Activated T-cell treated with anti-CD3 and anti-CD28 coated beads, Interleukin-2, amount 50 U/mL, for 1 hour (primary cell): ENCODE measurements at places on chromosomes 5 and 9.
A peak's percentile ranks its signal among the peaks of the same experiment; 100 is the strongest.

- no peak for DNase-seq
Observed at GRCh38 chr5:57903458-57903857, 420.8 kb upstream of the ACTBL2 start.

DNA sequence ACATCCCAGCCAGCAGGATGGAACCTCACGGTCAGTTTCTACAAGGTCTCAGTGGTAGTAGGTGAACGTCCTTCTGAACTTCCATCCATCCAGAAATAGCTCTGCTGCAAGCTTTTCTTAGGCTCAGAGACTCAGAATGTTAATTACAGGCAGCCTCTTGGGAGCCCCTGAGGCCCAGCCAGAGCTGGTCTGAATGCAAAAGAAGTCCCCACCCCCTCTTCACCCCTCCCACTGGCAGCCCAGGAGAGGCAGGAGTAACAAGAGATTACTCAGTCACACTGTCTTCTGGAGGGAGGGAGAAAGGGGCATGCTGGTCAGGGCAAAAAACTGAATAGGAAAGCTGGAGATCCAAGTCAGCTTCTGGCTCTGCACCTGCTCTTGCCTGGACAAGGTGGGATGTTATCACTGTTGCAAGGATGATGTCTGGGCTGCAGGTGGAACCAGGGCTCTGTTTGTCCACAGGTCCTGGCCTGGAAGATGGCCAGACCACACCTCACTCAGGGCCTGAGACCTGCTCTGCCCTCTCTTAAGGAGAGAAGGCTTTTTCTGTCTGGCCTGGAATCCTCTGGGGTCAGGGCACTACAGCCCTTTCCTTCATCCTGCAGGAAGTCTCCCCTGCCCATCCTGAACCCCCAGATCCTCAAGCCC, 9.1 kb downstream of the ENHO start:
- DNase-seq: no peak

- DNase-seq: no peak
Observed at GRCh38 chr9:124357721-124358361, 57.4 kb downstream of the PSMB7 start.

- DNase-seq: no peak
Observed at GRCh38 chr9:108919517-108919916, 14.4 kb downstream of the ELP1 start.

DNA sequence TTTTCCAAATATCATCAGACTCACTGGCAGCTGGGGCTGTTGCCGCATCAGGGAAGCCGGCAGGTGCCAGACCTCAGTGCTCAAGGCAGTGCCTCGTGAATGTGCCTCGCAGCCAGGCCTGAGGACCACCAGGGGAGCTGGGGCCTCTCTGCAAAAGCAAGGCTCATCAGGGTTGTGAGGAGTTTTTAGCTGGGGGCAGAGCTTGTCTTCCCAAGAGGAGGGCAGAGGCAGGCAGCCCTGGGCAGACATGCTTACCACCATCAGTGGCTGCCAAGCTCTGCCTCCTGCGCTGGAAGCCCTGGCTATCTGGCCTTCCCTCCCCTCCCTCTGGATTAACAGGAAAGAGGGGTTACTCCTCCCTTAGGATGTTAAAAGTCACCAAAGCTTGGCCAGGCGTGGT, 8.8 kb upstream of the TBC1D9B start:
- no peak for DNase-seq

DNA sequence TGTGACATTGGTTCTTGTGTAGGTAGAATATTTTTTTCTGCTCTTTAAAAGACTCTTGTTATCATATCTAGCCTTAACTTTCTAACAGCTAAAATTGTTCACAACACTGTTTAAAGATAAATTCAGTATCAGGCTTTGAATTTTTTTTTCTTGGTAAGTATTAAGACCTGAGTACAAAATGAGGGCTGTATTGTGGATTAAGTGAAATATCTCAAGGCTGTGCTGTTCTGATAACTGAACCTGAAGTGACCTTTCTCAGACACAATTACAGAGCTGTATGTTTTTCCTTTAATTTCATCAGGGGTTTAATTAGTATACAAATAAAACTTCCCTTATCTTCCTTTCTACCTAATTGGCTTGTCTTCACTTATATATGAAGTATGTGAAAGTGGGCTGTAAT, 290.5 kb downstream of the CCDC171 start:
- no peak for DNase-seq

DNA sequence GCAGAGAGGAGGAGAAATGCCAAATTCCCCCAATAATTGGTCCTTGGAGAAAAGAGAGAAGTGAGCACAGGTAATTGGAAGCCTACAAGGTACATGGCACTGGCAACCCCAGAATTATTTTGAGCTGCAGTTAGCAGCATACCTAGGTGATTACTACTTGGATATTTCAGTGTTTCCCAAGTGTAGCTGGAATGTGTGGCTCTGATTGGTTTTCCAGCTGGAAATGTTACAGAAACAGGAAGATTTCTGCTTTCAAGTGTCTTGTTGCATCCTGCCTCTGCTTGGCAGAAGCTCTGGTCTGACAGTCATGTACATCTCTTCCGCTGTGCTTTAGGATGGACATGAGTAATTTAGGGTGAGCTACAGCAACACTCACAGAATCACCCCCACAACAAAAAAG, 262.1 kb downstream of the ENC1 start:
- no peak for DNase-seq

DNA sequence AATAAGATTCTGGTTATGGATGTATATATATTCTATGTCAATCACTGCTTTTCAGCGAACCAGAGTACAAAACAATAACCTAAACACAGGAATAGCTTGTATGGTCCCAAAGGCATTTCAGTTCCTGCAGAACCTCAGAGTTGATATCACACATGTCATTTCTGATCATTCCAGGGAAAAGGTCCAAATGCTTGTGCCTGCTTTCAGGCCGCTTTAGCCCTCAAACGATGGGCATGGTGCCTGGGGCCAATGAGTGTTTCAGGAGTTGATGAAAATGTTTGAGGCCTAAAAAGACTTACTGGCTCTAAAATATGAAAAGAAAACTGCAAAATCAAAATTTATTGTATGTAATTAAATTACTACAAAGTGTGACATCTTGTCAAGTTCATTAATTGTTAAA, 22.8 kb downstream of the ANGPTL2 start:
- DNase-seq: no peak

GRCh38 chr9:18543406-18544192, 69.6 kb downstream of the ADAMTSL1 start:
- DNase-seq: no peak

- no peak for DNase-seq
Observed at GRCh38 chr5:31692561-31693221, 53.8 kb downstream of the PDZD2 start.

- DNase-seq: no peak
Observed at GRCh38 chr9:110128664-110129329, 79.2 kb downstream of the C9orf152 start.

DNA sequence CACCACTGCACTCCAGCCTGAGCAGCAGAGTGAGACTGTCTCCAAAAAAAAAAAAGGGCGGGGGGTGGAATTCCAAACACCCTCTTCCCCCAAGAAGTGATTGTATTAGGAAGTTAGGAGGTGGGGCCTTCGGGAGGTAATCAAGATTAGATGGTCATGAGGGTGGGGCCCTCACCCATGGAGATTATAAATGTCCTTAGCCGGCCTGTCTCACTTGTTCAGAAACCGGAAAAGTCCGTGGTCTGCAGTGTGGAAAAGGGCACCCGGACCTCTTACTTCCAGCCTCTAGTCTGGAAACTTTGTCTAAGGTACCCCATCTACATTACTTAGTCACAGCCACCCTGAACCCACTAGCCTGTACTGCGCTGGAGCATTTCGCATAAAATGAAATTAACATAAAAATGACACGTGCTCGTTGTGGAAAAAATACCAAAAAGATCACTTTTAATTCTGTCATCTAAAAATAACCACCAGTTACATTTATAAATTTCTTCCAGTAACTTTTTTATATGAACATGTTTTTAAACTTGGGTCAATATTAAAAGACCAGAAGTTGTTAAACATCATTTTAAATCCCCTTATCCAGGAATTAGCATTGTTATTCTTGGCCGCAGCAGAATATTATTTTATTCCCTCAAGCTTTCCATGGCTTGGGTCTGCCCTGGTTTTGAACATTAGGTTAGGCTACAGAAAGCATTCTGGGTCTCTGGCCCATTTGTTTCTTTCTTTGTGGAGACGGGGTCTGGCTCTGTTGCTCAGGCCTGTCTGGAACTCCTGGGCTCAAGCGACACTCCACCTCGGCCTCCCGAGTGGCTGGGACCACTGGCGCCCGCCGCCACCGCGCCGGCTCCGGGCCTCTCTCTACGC, 1.2 kb upstream of the CKS2 start:
- DNase-seq: peak; percentile 32

DNA sequence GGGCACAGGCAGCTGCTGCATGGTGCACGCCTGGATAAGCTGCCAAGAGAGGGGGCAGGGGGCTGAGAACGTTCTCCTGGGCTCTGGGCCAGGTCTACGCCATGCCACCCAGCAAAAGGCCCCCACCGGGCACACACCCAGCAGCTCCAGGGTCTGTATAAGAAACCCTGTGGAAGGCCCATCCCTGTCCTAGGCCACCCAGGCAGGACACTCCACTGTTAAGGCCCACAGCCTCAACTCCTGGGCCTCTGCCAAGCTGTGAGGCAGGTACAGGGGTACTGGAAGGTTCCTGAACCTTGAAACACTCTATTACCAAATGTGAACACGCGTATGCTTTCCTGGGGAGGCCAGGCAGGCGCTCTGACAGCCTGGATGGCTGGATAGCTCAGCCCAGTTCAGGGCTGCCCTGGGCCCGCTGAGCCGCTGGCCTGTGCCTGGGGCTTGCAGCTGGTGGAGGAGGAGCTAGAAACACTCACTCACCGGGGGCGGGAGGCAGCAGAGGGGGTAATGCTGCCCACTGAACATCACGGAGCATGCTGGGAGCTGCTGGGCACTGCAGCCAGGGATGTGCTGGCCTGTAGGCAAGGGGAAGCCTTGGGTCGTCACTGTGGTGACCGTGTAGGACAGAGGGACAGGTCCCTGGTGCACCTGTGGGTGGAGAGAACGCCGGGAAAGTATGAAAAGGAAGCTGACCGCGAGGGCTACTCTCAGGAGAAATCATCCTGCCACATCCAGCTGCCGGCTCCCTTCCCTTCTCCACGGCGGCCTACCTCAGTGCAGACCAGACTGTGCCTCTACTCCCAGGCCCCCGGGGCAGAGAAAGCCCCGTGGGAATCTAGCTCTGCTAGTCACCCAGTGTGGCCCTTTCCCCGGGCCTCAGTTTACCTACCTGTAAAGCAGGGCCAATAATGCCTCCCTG, 6.0 kb downstream of the RNF44 start:
- DNase-seq: no peak
